ENCODE measurements at places on chromosomes 3 and 15.

- no peak for DNase-seq
Observed at GRCh38 chr3:67018105-67018788, 20.1 kb downstream of the KBTBD8 start.

DNA sequence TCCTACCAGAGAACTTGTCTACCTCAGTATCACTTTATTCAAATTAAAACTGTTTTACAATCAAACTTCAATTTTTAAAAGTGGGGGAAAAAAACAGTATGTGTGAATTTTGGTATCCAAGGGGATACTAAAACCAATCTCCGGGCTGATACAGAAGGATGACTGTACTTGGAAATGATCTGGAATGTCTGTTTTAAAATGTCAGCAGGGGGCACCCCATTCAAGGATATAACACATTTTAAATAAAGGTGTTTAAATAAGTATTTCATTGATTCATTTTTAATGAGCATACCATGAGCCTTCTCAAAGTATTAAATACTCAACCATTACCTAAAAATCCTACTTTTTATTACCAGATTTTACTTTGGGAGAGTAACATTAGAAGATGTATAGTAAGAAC lies 67.9 kb downstream of the ULK4 start:
- DNase-seq: no peak

DNA sequence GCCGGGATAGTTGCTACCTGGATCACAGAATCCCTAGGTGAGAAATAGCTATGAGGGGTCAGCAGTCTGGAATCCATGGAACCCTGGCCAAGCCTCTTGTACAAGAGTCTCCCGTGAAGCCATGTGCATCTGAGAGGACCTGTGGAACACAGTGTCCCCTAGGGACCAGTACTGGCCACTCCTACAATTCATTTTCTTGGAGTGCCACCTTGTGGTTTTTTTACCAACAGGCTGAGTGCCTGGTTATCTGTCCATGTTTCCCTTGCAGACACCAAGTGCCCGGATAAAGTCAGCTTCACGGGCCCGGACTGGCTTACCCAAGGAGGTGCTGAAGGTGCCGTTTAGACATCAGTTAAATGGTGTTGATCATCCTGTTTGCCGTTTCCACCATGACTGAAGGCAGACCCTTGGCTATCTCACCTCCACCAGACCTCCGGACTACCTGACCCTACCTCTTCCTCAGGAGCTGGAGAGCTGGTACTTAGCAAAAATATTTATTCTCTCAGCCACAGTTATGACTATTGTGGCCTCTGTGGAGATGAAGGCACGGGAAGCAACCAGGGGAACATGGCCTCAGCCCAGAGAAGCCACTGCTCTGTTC lies 93.9 kb downstream of the RBPMS2 start:
- no peak for DNase-seq

DNA sequence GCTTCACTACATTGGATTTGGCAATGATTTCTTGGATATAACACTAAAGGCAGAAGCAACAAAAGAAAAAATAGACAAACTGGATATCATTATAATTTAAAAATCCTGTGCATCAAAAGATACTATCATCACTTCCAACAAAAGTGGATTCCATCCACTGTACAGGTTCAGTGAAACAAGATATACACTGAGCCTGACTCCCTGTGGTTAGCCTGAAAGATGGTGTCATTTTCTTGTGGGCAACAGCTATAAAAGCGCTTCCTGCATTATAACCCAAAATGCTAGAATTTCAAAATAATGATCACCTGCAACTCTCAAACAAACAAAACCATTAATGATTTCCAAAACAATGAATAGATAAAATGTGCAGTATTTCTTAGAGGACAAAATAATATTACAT lies 39.6 kb upstream of the TBC1D23 start:
- no peak for DNase-seq
